ENCODE measurements at places on chromosomes 5 and 9. TPM values are rescaled to one million over a fixed set of nuclear protein-coding genes. Genes with fewer than 3 reads are reported as not detected.

GRCh38 chr5:154673506-154673905 lies 81.7 kb upstream of the LARP1 start:
- no peak for DNase-seq

Gene N4BP3
- 0.18 TPM for total RNA-seq

GRCh38 chr5:98585661-98586310 lies 187.7 kb upstream of the RGMB start:
- no peak for DNase-seq

DNA sequence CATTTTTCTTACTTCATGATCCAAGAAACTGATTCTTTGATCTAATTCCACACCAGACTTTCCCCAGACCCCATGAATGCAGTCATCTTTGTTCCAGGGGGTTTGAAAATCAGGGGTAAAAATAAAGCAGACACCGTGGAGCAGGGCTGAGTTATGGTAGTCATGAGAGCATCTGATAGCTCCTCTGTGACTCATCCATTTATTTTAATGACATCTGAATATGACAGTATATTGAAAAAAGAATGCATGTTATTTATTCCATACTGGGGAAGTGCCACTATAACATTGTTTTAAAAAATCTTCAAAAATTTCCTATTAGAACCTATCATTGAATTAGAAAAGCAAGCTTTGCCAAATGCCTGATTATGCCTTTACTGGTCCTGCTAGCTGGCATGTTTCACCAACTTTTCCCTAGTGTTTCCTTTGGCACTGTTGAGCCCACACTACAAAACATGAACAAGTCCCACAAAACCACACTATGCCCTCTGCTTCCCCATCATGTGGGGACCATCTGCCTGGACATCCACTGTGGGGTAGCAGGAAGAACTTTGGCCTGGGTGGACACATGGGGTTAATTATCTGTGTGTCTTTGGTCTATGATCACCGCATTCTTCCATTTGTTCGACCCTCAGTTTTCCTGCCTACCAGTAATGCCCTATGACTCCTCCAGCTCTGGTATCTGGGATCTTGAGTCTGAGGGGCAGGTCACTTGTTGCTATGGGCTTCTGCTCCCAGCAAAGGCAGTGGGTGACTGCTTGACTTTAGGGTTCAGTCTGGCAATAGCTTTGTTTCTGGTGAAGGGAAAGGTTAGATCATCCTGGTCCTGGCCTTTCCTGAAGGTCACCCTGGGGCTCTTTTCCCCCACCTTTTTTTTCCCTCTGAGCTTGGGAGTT lies 82.7 kb upstream of the PANK3 start:
- DNase-seq: no peak

GRCh38 chr9:4349816-4350418 lies 50.0 kb upstream of the GLIS3 start:
- DNase-seq: no peak

- no peak for DNase-seq
Measured at GRCh38 chr9:114820776-114821501, 15.1 kb upstream of the TNFSF15 start.

Gene TTLL11
- total RNA-seq: 7.3 TPM

Gene ZDHHC11B
- 0.74 TPM for total RNA-seq

Gene FOXD4L5
- total RNA-seq: under 0.01 TPM

- DNase-seq: peak; percentile 49
Measured at GRCh38 chr9:106799152-106799551, 63.8 kb upstream of the ZNF462 start.

Gene ARL14EPL
- total RNA-seq: 0.18 TPM

DNA sequence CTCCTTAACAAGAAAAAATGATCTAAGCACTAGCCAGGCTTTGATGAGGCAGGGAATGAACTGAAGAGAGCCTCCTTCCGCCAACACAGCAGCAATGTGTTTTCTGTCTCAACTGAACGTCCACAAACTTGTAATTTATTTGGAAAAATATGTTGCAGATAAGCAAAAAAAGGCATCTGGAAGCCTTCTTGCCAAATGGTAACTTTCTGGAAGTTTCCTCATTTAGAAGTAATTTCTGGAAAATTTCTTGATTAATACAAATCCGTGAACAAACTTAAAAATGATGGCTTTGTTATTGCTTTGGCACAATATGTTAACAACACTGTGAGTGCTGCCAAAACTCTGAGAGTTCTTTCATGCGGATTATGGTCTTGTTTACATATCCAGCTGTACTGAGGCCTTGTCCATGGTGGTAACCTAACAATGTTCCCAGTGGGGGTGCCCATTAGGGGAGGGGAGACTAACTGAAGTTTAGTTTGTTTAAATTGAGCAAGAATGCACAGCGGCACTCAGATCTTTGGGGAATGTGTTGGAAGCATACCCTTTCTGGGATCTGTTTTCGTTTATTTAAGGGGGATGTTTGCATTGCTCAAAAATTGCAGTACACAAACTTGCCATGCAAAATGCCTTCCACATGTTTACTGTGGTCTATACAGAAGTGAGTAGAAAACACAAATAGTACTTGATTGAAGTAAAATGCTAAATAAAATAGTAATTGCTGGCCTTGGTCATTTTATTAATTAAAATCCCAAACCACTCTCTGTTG lies 334.7 kb downstream of the NR2F1-AS1 start:
- peak; percentile 57 for DNase-seq

Gene TMEM250
- 46.1 TPM for total RNA-seq

DNA sequence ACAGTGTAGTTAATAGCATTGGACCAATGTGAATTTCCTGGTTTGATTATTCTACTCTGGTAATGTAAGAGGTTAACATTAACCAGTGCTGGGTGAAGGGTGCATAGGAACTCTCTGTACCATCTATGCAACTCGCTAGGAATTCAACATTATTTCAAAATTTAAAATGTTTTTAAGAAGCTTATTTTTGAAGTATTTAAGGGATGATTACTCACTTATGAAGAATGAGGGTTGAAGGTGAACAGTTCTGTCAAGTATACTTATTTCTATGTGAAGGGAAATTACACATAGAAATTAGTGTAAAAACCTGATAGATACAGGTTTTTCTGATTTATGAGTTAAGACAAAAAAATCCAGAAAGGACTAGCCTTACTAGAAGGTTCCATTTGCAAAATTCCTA lies 165.8 kb downstream of the INSYN2B start:
- no peak for DNase-seq

DNA sequence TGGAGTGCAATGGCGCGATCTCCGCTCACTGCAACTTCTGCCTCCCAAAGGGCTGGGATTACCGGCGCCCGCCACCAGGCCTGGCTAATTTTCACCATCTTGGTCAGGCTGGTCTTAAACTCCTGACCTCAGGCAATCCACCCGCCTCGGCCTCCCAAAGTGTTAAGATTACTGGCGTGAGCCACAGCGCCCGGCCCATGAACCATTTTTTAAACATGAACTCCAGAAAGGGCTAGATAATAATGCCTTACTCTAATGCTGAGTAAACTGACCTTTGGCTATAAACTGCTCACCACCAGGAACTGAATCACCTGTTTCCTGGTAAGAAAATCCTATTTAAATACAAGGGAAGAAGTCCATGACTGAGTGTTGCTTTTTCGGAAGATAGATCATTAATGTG lies 23.2 kb upstream of the DAB2 start:
- DNase-seq: peak; percentile 40

Gene TLR4
- 16.8 TPM for total RNA-seq

Gene C9
- total RNA-seq: not detected

Gene SHISAL2B
- not detected for total RNA-seq

GRCh38 chr9:123973590-123974223 lies 37.9 kb upstream of the LHX2 start:
- DNase-seq: no peak

Gene ADAMTS16
- not detected for total RNA-seq

DNA sequence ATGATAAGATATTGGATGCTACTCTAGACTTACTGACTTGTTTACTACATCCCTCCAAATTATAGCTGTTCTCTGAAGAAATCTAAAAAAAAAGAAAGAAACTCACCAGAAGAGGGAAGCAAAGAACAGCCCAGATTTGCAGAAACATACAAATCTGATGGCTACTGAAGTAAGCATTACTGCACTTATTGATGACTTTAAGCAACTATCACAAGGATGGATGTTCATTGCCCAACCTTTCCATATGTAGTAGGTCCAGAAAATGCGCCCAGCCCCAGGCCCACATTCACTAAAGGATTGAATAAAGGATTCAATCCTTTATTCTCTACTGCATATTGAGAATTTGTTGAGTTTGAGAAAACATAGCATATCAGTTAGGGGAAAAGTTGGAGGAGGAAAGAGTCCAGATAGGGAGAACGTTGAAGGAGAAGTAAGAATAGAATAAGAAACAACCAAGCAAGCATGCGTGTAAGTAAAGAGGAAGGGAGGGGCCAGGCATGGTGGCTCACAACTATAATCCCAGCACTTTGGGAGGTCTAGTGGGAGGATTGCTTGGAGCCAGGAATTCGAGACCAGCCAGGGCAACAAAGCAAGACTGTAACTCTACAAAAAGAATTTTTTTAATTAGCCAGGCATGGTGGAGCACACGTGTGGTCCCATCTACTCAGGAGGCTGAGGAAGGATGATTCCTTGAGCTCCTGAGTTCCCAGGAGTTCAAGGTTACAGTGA lies 33.8 kb upstream of the DTWD2 start:
- peak; percentile 72 for DNase-seq

GRCh38 chr5:178209334-178210072 lies 5.2 kb downstream of the HNRNPAB start:
- DNase-seq: no peak

- DNase-seq: no peak
Measured at GRCh38 chr5:123819386-123819785, 307.4 kb downstream of the CSNK1G3 start.

Gene FBXL7
- total RNA-seq: 12.6 TPM

Gene TYRP1
- total RNA-seq: 1.1 TPM

Gene AGXT2
- not detected for total RNA-seq

DNA sequence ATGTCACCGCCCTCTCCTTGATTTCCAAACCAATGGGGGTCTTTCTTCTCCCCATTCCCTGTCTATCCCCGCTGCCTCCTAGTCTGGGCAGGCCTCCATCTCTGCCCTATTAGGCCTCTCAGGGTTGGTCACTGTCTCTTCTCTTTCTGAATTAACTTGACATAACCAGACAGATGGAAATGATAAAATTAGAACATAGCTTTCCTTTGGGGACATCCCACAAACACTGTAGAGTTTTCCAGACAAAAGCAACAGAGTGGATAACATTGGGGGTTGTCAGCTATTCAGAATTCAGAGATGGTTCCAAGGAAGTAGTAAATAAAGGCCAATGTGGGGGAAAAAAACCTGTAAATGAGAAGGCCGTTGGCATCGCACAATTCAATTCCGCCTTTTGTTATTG lies 24.7 kb downstream of the LHX6 start:
- no peak for DNase-seq

GRCh38 chr9:134775081-134775951 lies 105.3 kb upstream of the FCN2 start:
- DNase-seq: peak; percentile 45

Gene WNT8A
- total RNA-seq: not detected

DNA sequence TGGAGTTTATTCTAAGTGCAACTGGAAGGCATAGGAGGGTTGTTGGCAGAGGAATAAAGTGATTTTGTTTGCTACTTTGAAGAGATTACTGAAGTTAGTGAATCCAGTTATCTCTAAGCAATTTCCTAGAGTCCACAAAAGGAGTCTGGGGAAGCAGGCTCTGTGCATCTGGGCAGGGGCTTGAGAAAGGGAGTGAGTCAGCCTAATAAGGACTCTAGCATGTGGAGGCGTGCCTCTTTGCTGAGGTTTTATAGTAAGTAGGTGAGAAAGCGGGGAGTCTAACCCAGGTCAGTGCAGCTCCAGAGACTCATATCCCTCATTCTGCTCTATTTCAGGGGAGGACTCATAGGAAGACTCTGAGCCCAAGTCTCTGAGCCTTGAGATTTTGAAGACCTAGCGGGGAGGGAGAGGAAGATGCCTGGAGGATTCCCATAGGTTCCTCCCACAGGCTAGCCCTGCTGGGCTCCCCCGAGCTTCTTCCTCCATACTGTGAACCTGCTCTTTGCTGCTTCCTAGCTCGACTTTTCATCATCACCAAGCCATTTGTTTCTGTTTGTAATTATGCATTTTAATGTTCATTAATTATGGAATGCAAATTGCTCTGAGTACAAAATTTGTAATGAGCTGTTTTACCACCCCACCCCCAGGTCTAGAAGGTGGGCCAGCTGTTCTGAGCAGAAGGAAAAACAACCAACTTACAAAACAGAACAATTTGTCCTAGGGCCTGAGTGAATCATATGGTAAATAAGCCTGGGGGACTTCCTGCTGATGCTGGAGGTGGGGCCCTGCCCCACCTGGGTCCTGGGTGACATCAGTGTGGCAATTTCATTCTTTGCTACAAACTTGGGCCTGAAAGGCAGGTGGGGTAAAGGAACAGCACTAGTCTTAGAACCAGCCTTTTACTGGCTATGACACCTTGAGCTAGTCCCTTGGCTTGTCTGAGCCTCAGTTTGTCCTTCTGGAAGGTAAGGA lies 150.2 kb downstream of the TRIM32 start:
- no peak for DNase-seq

- DNase-seq: no peak
Measured at GRCh38 chr5:1660511-1660910, 136.8 kb upstream of the LPCAT1 start.

Gene RORB
- total RNA-seq: 22.0 TPM

- no peak for DNase-seq
Measured at GRCh38 chr5:66417781-66418180, 178.4 kb upstream of the MAST4 start.

GRCh38 chr5:8019719-8020218 lies 150.8 kb downstream of the MTRR start:
- no peak for DNase-seq

- peak; percentile 70 for DNase-seq
Measured at GRCh38 chr9:132800038-132800648, 77.9 kb downstream of the AK8 start.

GRCh38 chr5:141957367-141957996 lies 520 bp downstream of the PCDH12 start:
- no peak for DNase-seq

DNA sequence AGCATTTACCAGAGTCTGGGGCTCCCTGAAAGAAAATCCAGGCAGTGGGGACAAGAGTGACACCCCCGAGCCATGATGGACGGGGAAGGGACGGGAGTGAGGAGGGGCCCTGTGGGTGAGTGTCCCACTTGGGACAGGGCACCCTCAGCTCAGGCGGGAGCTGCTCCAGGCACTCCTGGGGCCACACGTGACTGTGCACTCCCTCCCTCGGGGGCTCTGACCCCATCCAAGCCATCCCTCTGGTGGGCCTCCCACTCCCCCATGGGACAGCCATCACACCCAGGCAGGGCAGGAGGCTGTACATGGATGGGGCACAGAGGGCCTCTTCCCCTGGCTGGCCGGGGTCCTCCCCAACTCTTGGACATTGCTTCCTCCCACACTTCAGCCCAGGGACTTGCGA lies 3.0 kb upstream of the CARD9 start:
- DNase-seq: no peak

DNA sequence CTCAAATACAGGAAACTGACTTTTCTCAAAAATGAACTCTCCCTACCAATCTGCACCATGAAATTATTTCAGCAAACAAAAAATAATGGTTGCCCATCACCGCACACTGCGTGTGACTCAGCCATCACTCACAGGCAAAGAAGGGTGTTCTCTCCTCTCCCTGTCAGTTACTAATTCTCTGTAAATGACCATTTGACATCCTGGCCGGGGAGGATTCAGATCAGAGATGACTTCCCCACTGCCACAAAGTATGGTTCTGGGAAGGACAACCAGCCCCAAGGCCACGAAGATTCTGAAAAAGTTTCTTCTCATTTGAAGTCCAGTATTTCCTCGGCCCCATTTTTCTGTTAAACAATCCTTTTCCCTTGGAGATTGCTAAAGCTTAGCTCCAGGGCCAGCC lies 199.4 kb downstream of the AUH start:
- DNase-seq: no peak

Gene ANKRD31
- total RNA-seq: 0.16 TPM

Gene SPATA31D4
- not detected for total RNA-seq
